ENCODE measurements at places on chromosomes 6 and 20.

GRCh38 chr6:99810295-99810694, 183.7 kb downstream of the MCHR2 start:
- no peak for DNase-seq

- no peak for DNase-seq
Measured at GRCh38 chr20:22908944-22909343, 126.2 kb upstream of the SSTR4 start.

- DNase-seq = no peak
Measured at GRCh38 chr6:41191569-41191968, 9.4 kb downstream of the TREML2 start.

GRCh38 chr6:81969814-81970213, 217.3 kb upstream of the TENT5A start:
- no peak for DNase-seq

- DNase-seq = no peak
Measured at GRCh38 chr6:6368684-6369052, 48.2 kb upstream of the F13A1 start.

GRCh38 chr20:48202334-48203113, 417.2 kb upstream of the SULF2 start:
- no peak for DNase-seq

DNA sequence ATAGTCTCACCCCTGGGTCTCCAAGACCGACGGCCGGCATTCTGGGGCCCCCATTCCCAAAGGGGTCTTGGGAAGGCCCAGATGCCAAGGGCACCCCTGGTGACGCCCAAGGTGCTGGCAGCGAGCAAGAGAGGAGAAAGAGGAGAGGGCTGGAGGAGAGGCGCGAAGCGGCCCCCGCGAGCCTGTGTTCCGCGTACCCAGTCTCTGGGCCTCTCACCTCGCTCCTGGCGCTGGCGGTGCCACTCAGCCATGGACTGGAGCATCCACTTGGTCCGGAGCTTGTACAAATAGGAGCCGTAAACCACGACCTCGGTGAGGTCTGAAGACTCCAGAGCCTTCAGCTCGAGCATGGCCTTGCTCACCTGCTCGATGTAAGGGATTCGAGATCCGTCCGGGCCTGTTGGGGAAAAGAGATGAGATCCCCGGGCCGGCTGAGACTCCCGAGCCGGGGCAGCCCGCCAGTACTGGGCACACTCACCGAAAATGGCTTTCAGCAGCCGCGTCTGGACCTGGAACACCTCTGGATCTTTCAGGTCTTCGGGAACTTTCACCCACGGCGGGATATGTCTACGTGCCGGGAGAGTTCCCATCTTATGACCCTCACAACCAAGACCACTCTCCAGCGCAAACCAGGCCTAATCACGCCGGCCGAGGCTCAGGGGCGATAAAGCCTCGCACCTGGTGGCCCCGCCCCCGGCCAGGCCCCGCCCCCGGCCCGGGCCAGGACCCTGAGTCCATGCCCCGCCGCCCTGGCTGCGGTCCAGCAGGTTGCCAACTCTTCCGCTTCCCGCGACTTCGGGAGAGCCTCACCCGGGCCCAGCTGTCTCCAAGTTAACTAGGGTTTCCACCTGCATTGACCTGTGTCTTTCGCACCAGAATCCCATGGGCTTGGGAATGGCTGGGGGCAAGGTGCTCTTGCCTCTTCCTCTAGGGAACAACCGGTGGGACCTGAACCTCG, at the start of gene DPPA5:
TSS of gene DPPA5 (minus strand) at position 641 of the 958 bp plus-strand sequence. CDS start at position 590, 51 bp downstream.
- DNase-seq = no peak

DNA sequence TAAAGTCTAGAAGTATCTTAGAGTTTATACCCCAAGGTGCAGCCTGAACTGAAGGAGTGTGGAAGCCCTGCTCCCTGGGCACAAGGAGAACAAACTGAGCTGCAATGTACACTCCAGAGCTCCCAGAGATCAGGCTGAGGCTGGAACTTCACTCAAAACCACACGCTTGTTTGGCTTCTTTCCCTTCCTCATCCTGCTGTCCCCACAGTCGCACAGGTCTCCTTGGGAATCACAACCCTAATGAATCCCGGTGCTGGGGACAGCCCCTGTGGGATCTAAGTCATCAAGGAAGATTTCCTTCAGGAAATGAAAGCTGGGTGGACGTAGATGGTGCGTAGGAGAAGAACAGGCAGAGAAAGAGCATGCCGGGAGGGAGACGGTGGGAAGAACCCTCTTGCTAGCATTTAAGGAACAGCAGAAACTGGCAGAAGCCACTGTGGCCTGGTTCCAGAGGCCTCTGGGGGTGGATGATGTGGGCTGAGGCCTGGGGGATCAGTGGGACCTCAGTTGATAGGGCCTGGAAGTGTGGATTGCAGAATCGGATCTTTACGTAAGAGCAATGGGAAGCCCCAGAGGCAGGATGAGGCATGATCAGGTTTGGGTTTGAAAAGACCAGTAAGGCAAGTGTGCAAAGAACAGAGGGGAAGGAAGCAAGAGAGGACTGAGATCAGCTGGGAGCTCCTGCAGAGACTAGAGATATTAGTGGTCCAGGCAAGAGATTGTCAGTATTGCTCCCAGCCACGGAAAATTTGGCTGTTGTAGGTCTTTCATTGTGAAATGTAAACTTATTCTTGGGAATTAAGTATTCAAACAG, 21.4 kb downstream of the CYP24A1 start:
- DNase-seq = no peak

DNA sequence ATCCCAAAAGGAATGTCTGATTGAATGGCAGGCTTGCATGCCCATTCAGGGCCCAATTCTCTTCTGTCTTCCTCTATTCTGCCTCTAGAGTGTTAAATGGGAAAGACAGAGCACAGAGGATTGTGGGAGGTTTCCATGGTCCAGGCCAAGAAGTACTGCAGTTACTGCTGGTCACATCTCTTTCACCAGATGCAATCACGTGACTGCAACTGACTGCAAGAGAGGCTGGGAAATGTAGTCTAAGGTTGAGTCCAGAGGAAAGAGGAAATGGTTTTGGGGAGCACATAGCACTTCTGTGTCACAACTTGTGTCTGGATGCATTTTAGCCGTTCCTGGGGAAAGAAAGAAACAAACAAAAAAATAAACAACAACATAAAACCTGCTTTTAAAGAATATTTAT, 336.4 kb upstream of the BTBD3 start:
- no peak for DNase-seq

- DNase-seq = no peak
Measured at GRCh38 chr20:19104186-19104585, 108.3 kb upstream of the SLC24A3 start.

GRCh38 chr20:53738039-53738944, 144.7 kb upstream of the ZNF217 start:
- no peak for DNase-seq

- no peak for DNase-seq
Measured at GRCh38 chr20:53084408-53084997, 112.3 kb downstream of the TSHZ2 start.

DNA sequence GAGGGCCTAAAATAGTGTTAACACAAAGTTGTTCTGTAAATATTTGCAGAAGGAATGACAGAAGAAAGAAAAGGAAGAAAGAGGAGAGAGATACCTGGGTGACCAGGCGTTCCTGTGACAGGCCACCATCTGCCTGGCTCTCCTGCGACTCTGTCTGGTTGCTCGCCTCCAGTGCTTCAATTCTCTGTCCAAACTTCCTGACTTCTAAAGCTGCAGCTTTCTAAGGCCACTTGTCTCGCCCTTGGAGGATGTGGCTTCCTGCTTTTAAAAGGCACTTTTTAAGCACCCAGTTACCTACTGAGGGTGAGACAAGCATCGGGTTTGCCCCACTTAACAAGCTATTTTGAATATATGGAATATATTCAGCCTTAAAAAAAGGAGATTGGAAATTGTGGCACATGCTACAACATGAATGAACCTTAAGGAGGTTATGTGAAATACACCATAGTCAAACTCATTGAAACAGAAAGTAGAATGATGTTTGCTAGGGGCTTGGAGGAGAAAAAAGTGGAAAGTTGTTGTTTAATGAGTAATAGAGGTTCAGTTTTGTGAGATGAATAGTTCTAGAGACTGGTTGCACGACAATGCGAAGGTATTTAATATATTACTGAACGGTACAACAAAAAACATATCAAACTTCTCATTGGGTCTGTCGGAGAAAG, 32.8 kb downstream of the VIP start:
- DNase-seq = no peak

- no peak for DNase-seq
Measured at GRCh38 chr20:35908007-35908406, 46.3 kb downstream of the SCAND1 start.

GRCh38 chr20:20549704-20550103, 162.7 kb downstream of the RALGAPA2 start:
- no peak for DNase-seq

- DNase-seq = no peak
Measured at GRCh38 chr20:32296819-32297420, 19.5 kb downstream of the KIF3B start.

DNA sequence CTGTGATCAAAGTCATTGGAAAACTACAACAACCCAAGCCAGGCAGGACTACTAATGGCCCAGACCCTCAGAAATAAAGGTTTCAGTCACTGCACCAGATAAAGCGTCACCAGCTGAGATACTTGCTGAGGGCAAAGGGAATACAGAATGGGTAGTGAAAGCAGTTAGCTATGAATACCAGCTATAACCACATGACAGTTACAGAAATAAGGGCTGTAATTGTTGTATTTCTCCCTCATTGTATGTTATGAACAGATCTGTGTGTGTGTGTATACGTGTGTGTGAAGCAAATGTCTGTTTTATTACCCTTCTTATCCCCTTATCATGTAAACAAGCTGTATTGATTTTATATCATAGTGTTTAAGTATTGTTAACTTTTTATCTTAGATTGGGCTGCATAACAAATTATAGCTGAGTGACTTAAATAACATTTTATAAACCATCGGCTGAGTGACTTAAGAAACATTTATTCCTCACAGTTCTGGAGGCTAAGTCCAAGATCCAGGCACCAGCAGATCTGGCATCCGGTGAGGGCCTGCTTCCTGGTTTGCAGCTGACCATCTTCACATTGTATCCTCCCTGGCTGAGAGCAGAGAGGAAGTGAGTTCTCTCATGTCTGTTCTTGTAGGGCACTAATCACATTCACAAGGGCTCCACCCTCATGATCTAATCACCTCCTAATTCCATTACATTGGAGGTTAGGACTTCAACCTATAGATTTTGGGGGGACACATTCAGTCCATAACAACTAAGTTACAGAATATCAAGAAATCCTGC, 46.0 kb upstream of the VSX1 start:
- DNase-seq = no peak

DNA sequence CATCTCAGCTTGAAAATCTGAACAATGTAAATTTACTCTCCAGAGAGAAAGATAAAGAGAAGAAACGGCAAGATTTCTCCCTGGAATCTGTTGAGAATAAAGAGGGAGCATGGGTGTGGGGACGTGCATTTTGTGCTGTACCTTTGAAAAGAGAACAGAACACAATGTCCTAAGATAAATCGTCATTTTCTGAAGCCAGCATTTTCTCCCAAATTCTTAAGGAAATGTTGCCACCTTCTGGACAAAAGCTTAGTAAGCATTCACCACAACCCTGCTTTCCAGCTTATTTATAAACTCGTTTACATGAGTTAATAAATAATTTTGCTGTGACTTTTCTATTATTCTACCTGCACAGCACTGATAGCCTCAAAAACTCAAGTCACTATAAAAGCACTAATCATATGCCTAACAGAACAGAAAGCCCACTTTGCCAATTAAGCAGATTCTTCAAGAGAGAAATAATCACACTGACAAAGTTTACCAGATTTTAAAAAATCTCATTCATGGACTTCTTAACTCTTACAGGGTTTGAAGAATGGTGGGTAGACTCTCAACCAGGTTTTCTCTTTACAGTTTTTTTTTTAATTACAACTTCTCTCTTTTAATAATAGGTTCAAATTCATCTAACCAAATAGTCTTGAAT, 155.8 kb downstream of the MBOAT1 start:
- DNase-seq = no peak

DNA sequence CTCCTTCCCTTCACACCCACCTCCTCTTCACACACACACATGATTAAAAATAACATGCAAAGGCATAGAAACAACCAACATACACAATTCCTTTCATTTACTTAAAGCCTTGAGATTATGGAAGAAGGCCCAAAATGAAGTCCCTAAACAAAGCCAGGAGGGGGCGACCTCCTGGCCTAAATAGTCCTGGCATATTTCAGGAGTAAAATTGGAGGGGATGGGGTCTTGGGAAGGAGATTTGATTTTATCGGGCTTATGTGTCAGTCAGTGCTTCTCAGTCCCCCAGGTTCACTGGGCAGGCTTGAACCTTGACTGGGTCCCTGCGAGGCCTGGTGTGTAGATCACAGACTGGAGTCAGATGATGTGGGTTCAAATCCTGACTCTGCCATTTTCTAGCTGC, 266.4 kb downstream of the SAMD5 start:
- DNase-seq = no peak

DNA sequence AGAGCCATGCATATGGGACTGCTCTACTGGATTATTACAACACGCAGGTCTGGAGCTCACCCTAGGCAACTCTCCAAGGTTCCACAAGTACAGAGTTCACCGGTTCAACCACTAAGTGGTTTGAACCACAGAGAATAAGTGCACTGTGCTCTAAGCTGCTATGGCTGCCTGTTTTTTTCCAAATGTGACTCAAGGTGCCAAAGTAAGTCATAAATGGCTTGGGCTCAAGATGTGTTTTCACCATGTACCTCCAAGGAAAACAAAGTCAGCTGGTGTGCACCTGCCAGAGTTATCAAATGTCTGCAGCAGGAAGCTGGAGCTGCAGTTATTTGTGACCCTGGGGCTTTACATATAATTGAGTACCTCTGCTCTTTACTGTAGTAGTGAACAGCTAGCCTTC, 76.7 kb downstream of the PREP start:
- DNase-seq = no peak

- no peak for DNase-seq
Measured at GRCh38 chr6:107064579-107065065, 36.6 kb downstream of the MTRES1 start.

DNA sequence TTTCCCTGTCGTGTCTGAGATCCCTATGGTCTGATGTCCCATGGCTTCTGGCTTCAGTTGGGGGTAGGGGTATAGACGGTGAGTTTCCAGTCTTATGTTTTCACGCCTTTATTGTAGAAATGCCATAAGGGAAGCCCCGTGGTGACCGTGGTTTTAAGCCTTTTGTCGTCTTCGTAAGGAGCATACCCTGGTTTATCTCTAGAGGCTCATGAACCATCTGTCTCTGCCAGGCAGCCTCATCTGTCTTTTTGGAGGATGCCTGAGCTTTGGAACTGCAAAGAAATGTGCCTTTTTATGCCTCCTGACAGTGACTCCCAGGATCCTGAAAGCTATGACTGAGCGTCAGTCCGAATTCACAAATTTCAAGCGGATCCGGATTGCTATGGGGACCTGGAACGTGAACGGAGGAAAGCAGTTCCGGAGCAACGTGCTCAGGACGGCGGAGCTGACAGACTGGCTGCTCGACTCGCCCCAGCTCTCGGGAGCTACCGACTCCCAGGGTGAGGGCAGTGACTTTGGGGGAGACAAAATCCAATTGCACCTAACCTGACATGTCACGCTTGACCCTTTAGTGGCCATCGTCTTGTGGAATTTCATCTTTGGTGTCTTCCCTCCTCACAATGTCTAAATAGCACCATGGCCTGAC, 84.6 kb downstream of the SYNJ2 start:
- no peak for DNase-seq

All from stimulated activated CD4-positive, alpha-beta T cell treated with anti-CD3 and anti-CD28 coated beads, Interleukin-4, amount 100 ng/mL, for 4 hours (primary cell).